Stimulated activated CD4-positive, alpha-beta T cell treated with anti-CD3 and anti-CD28 coated beads, Interleukin-4, amount 100 ng/mL, for 24 hours (primary cell): ENCODE measurements at places on chromosomes 5 and 9.

DNA sequence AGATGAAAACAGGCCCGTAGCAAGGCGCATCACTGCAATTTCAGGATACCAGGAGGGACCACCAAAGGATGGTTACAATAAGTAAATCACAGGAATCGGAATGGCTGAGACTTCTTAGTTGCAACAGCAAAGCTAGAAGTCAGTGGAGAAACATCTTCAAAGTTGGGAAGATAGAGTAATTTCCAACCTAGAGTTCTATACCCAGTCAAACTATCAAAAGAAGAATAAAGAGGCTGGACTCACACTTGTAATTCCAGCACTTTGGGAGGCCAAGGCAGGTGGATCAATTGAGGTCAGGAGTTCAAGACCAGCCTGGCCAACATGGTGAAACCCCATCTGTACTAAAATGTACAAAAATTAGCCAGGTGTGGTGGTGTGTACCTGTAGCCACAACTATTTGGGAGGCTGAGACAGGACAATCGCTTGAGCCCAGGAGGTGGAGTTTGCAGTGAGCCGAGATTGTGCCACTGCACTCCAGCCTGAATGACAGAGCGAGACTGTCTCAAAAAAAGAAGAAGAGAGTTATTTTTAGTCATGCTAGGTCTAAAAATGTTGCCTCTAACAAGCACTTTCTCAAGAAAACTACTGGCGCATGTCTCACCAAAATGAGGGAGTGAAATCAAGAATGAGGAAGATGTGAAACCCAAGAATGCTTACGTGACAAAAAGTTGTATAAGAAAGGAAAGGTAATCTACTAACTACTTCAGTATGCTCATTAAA is 267.7 kb downstream of the DENND1A start:
- DNase-seq = no peak

- no peak for DNase-seq
Observed at GRCh38 chr5:55569513-55569865, 34.7 kb upstream of the PLPP1 start.

DNA sequence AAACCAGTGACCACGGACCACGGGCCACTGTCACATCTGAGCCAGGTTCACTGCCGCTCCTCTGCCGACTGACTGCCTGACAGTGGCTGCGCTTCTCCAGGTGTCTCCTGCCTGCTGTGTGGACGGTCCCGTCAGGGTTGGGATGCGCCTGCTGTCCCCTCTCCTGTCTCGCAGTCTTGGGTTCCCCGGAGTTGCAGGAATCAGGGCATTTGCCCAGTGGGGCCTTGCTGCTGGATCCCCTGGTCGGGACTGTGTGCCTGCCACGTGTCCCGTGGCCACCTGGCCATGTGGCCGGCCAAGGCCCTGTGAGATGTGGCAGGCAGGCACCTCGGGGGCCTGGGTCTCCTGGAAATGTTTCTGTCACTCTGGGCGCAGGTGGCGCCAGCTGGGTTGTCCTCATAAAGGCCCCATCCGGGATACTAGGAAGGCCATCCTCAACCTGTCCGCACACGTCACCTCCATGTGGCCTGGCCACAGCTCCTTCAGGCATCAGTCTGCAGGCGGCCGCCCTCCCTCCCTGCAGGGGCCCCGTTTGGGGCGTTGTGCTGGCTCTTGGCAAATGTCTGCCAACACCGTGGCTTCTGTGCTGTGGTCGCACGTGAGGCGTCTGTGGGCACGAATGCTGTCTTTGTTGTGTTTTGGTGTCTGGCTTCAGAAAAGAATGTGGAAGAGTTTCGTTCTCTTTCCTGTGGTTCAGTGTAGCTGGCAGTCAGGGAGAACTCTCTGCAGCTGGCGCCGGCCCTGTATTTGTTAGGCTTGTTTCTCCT is 6.4 kb upstream of the TOR4A start:
- no peak for DNase-seq

- DNase-seq = no peak
Observed at GRCh38 chr5:100584069-100584468, 48.9 kb downstream of the FAM174A start.

DNA sequence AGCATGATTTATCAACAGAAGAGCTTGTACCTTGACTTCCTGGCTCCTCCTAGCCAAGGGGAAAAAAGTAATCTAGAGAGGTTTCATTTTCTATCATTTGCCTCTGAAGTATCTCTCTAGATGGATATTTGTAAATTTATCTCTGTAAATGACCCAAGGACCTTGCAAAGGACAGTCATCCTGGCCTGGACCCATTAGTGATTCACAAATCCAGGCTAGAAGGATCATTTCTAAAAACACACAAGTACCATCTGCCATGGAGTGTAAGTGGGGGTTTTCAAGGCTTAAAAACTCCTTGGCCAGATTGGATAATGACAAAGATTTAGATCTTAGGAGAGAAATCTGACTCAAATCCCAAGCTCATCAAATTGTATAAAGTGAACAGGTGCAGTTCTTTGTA is 8.1 kb downstream of the TTC23L start:
- DNase-seq = no peak

- no peak for DNase-seq
Observed at GRCh38 chr5:73899055-73899454, 273.1 kb downstream of the ARHGEF28 start.

GRCh38 chr5:120988491-120988890 is 524.4 kb downstream of the PRR16 start:
- DNase-seq = no peak

DNA sequence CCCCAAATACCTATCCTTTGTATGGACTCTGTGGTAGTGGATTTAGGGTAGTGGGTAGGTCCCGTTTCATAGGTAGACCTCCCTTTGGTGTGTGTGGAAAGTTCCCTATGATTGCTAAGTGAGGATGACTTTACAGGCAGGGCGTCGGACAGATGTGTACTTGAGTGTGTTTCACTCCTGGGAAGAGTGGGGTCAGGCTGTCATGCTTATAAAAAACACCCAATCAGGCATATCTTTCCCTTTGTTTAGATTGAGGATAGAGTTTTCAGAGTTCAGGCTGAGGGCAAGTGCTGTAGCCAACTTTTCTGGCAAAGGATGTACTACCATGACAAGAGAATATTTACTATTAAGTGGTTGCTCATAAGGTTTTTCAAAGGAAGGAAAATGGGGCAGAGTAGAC is 242.0 kb downstream of the YTHDC2 start:
- no peak for DNase-seq

- DNase-seq = no peak
Observed at GRCh38 chr5:114412510-114413171, 50.8 kb downstream of the KCNN2 start.

- no peak for DNase-seq
Observed at GRCh38 chr9:16202914-16203728, 650.3 kb downstream of the CCDC171 start.

DNA sequence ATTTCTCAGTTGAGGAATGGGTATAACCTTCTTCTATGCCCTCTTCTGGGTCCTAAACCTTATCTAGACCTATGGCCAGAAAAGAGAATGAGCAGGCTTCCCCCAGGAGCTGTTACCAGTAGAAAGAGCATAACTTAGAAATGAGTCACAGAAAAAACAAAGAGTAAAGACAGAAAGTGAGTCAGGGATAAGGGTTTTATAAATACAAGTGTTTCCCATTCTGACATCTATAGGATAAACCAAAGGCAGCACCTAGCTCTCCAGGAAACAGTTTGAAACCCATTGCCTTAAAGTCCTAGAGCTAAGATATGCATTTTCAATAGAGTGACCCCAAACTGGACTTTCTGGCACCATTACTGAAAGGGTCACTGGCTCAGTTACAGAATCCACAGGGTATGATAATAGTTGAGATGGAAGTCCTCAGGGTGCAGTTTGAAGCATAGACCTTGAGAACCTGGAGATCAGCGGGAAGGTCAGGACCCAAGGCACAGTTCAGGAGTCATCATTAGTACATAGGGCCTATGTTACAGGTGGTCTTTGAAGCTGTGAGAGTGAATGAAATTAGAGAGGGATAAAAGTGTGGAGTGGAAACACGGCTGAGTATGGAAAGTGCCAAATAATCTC is 42.7 kb upstream of the LIFR start:
- no peak for DNase-seq

DNA sequence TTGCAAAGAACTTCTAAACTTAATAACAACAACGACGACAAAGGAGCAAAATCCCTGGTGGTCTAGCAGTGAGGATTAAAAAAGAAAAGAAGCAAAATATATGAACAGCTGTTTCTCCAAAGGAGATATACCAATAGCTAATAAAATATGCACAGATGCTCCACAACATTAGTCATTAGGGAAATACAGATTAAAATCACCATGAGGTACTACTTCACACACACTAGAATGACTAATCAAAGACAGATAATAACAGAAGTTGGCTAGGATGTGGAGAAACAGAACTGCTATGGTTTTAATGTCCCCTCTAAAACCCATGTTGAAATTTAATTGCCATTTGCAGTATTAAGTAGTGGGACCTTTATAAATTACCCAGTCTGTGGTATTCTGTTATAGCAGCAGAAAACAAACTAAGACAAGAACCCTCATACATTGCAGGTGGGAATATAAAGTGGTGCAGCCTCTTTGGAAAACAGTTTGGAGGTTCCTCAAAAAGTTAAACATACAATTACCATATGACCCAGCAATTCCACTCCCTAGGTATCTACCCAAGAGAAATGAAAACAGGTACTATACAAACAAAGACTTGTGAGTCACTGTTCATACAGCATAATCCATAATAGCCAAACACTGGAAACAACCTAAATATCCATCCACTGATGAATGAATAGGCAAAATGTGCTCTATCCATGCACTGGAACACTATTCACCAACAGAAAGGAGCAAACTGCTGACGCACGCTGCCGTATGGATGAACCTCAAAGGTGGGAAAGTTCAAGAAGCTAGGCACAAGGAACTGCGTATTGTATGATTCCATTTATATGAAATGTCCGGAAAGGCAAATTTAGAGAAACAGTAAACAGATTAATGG is 11.4 kb upstream of the DUSP1 start:
- no peak for DNase-seq

- DNase-seq = no peak
Observed at GRCh38 chr5:162274679-162275078, 207.1 kb downstream of the GABRG2 start.

DNA sequence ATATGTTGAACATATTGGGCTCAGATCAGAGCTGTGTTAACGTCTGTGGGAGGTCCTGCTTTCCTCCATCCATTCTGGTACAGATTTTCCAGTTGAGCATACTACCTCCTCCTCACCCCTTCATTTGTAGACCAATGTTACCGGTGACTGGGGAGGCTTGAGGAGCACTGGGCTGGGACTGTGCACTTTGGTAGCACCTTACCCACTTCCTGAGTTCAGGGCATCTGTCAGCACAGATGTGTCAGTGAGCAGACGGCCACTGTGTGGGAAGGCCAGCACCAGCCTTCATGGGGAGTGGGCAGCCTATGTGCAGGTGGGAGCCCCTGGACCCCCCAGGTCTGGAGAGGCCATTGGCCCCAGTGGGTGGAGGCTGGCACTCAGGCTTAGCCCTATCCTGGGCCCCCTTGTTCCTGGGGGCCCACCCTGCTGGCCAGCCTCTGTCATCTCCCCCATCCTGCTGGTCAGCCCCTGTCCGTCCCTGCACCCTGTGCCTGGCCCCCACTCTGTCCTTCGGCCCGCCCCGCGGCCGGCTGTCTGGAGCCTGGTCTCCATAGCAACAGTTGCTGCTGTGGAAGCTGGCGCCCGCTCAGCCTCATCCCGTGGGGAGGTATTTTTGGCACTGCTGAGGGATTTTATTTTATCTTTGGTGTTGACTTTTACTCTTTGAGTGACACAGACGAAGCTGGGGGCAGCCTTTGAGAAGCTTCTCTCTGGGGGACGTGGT is 21.3 kb downstream of the WNK2 start:
- no peak for DNase-seq

DNA sequence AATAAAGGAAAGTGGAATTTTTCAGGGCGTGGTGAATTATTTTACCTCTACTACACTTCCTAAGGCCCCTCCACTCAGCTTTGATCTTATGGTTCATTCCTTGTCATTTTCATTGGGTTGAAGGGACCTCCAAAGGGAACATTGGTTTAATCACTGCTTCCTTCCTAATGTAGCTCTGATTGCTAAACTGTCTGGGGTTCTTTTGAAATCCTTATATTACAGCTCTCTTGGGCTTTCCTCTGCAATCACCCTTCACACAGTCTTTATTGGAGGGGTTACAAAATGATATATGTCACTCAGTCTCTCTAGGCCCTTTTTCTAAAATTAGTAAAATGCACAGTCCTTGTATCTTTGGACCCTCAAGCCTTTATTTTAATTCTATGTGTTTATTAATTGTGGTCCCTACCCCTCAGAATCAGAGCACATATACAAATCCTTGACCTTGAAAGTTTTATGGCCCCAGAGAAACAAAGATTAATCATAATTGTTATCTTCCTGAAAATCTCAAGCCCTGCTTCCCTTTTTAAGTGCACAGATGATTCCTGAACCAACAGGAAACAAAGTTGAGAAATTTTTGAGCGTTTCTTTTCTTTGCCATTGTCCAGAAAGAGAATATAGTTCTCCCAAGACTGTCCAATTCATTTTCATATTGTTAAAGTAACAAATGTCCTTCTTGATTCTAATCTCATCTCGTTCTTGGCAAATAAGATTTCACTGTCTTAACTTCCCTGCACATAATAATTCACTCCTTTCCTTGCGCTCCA is 330.0 kb downstream of the ARRDC3 start:
- no peak for DNase-seq

- no peak for DNase-seq
Observed at GRCh38 chr5:176185133-176185733, 53.0 kb upstream of the SIMC1 start.

DNA sequence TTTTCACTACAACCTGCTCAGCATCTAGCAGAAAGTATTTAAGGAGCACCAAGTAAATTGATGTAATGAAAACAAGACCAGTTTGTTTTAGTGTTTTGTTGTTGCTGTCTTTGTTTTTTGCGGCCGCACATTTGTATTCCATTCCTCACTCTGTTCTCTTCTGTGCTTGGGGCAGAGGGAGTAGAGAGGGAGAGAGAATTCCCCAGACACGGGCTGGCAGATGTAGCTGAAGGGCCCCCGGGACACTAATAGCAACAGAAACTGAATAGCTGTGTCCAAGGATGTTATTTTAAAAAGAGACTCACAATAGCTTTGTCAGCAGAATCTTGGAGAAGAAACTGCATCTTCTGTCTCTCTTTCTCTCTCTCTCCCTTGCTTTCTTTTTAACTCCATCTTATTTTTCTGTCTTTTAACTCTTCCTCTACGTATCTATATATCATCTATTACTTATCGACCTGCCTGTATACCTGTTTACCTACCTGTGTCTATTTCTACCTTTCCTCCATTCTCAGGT is 145.3 kb downstream of the PAPPA start:
- DNase-seq = no peak

GRCh38 chr5:155728146-155728856 is 598.7 kb upstream of the SGCD start:
- no peak for DNase-seq

- DNase-seq = no peak
Observed at GRCh38 chr9:14155237-14155636, 158.7 kb downstream of the NFIB start.

GRCh38 chr9:98262056-98262455 is 6.6 kb upstream of the TBC1D2 start:
- no peak for DNase-seq

GRCh38 chr9:80699511-80699998 is 989.8 kb downstream of the TLE1 start:
- no peak for DNase-seq

DNA sequence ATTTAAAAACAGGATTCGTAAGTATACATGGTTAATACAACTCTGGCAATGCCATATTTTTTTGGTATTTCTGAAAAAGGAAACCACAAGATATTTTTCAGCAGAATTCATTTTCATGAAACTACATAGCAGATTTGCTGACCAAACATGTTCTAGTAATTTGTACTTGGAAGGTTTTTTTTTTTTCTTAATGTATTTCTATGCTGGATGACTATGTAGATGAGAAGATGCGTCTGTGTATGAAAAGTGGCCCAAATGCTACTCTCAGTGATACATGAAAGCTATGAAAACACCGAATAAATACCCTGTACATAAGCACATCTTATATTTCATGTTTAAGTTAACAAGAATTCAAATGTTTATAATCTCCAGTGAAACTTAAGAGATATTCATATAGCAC is 400.9 kb upstream of the CYLC2 start:
- DNase-seq = no peak
